Endodermal cell (in vitro differentiated cells): ENCODE measurements at places on chromosomes 6 and 20.

DNA sequence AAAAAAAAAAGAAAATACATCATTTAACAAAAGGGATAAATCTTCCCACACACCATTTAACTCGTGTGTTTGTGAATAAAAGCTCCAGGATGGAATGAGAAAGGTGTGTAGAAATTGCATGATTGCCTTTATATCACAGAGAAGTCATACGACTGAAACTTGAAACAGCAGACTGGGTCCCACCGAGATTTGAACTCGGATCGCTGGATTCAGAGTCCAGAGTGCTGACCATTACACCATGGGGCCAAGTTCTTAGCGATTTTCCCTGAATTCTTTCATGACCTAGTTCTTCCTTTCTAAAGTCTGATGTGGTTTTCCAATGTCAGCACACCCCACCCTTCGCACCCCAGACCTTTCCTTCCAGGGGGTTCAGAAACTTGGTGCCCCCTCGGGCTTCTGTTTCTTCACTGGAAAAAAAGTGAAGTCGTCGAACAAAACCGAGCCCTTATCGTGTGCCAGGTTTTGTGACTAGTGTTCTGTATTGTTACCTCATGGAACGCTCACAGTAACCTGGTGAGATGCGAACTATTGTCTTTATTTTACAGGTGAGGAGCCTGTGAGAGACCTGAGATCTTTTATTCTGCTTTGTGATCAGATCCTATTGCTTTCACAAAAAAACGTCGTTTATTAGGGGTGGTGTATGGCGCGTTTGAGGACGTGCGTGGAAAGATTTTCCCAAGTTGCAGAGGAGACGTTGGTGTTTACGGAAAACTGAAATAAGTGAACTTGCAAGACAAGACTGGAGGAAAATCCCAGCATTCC is 120.8 kb downstream of the OR2B2 start:
- peak; percentile 87 for DNase-seq

DNA sequence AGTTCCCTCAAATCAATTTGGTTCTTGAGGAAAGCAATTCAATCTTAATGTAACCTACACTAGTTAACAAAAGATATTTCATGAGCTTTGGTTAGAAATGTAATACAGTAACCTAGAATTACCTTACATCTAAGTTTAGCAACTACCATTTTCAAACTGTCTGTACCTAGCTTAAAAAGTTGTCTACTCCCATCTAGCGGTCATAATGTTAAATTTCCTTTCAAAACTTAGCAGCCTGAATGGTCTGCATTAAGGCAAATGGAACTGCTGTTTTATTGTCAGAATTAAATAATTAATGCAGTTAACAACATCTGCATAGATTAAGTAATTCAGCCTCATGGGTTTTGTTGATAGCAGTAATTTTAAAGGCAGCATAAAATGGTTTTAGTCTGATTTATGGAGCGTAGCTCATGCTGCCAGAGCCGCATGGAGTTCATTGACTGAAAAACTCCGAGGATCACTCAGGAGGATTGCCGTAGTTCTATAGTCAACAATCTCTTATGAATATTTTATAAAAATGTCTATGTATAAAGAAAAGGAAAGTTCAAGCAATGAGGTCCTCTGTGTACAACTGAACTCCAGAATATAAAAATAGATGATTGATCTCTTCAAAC is 485.4 kb upstream of the MANEA start:
- no peak for DNase-seq

- DNase-seq, result no peak
These were observed 429.7 kb upstream of the RUNX2 start for GRCh38 chr6:44898296-44898930.

- DNase-seq, result no peak
These were observed 20.2 kb downstream of the CDS2 start for GRCh38 chr20:5146871-5147592.

DNA sequence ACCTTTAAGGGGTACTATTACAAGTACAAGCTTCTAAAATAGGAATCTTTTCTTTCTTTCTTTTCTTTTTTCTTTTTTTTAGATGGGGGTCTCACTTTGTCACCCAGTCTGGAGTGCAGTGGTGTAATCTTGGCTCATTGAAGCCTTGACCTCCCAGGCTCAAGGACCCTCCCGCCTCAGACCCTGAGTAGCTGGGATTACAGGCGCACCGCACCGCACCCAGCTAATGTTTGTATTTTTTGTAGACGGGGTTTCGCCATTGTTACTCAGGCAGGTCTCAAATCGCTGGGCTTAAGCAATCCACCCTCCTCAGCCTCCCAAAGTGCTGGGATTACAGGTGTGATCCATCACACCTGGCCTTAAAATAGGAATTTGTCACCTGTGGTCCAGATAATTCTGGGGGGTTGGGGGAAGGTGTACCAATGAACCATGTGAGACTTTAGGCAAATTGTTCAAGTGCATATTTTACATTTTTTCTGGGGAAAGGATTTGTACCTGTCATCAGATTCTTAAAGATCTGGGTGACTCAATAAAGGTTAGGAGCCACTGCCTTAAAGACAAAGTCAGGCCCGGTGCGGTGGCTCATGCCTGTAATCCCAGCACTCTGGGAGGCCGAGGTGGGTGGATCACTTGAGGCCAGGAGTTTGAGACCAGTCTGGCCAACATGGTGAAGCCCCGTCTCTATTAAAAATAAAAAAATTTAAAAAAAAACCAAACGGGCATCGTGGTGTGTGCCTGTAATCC is 19.7 kb upstream of the SYNJ2 start:
- no peak for DNase-seq

- DNase-seq, result no peak
These were observed 22.8 kb downstream of the PANK2 start for GRCh38 chr20:3911956-3912355.

DNA sequence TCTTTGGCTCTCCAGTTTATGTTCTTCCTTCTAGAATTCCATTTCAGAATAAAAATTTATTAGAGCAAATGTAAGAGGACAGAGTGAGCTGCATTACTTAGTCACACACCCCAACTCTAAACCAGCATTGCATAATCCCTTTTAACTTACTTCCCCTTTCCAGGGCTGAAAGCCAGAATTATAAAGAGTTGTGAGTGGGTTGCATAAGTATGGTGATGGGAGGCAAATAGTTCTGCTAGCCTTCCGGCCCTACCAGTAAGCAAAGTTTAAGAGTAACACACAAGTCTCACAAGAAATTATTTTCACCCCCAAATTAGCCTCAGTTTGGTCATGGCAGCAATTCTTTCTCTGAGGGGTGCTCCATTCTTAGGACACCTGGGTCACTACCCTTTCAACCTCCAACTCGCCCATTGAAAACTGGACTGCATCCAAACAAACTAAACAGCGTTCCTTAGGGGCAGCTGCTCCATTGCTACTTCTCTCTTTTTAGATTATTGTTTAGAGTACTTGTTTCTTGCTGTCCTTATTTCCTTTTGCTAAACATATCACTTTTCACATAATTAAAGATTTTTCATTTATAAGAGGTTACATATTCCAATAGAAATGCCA is 1.6 kb downstream of the KIAA0408 start:
- no peak for DNase-seq

DNA sequence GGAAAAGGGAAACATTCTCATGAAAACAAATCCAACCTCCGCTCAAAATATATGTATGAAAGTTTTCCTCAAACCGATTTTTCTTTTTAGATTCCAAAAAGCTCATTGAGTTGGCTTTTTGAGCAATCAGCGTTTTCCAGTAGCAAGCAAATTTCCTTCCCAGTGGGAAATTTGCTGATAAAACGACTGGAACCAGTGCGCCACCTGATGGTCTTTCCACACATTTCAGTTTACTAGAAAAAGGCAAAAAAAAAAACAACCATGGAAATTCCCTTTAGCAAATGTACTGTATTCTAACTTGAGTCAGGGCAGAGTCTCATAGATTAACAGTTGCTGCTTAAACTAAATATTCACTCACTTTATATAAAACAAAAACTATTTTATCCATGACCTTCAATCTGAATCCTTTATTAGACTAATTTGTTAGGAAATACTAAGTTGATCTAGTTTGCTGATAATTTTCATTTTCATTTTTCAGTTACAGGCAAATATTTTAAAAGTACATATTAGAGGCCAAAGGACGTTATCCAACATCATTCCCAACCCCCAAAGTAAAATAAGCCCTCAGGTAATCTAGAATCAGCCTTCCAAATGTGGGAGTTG is 271.5 kb downstream of the FOXA2 start:
- peak; percentile 72 for DNase-seq

GRCh38 chr6:72390548-72390947 is 231.3 kb upstream of the KCNQ5 start:
- no peak for DNase-seq

DNA sequence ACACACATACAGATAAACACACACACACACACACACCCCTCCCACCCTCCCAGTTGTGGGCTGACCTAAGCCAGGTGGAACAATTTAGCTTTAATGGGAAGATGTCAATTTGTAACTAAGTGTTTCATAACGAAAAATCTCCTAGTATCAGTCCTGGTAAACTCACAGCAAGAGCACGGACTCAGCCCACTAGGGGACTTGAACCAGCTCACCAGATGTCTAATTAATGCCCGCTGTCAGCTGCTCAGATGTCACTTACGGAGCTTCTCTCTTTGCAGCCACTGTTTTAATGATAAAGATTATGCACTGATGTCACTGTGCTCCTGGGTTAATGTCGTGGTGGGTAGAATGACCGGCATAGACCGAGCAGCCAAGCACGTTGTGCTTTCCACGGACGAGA is 116.6 kb upstream of the INSM1 start:
- no peak for DNase-seq

GRCh38 chr6:123402052-123402451 is 234.7 kb downstream of the TRDN start:
- no peak for DNase-seq

GRCh38 chr6:18117136-18117535 is 5.3 kb downstream of the NHLRC1 start:
- no peak for DNase-seq

DNA sequence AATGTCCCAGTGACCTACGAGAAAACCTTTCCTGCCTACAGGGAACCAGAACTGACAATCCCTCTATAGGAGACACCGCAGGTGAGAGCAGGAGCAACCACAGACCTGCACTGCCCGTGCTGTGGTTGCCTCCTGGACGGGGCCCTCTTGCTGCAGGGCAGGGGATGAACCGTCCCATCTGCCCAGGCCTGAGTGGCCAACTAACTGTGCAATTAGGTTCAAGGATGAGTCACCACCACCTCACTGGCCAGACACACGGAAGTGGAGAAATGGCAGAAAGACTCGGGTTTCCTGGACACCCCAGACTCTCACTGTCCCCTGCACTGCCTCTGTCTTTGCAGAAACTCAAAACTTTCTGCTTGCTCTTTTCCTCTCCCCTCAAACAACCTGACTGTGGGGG is 13.8 kb upstream of the HLA-G start:
- no peak for DNase-seq

- DNase-seq, result no peak
These were observed 70.5 kb downstream of the AKAP12 start for GRCh38 chr6:151310279-151310678.
